ENCODE measurements at places on chromosomes 3 and 15. TPM values are rescaled to one million over a fixed set of nuclear protein-coding genes. Genes with fewer than 3 reads are reported as not detected.

Gene CCRL2
- total RNA-seq, result 0.48 TPM

Gene CMC1
- total RNA-seq, result 20.1 TPM

Gene RBP2
- total RNA-seq, result not detected

Gene ANKRD63
- not detected for total RNA-seq

Gene CCDC191
- 3.4 TPM for total RNA-seq

Gene CPNE9
- 0.27 TPM for total RNA-seq

Gene ISL2
- total RNA-seq, result 4.8 TPM

Gene MELTF
- total RNA-seq, result 28.6 TPM

Gene C3orf85
- total RNA-seq, result not detected

Gene RCCD1
- 12.5 TPM for total RNA-seq

Gene SLC6A1
- not detected for total RNA-seq

Gene THPO
- not detected for total RNA-seq

Gene RSRC1
- 27.4 TPM for total RNA-seq

Gene KY
- 0.04 TPM for total RNA-seq

Gene CFAP20DC
- total RNA-seq, result 8.6 TPM

Gene SRGAP3
- 4.9 TPM for total RNA-seq

Gene TM6SF1
- total RNA-seq, result 17.4 TPM

Gene ATP13A4
- total RNA-seq, result 0.42 TPM

Data from kidney epithelial cell (primary cell).